GM06990 (cell line): ENCODE measurements at places on chromosomes 11 and 22.

DNA sequence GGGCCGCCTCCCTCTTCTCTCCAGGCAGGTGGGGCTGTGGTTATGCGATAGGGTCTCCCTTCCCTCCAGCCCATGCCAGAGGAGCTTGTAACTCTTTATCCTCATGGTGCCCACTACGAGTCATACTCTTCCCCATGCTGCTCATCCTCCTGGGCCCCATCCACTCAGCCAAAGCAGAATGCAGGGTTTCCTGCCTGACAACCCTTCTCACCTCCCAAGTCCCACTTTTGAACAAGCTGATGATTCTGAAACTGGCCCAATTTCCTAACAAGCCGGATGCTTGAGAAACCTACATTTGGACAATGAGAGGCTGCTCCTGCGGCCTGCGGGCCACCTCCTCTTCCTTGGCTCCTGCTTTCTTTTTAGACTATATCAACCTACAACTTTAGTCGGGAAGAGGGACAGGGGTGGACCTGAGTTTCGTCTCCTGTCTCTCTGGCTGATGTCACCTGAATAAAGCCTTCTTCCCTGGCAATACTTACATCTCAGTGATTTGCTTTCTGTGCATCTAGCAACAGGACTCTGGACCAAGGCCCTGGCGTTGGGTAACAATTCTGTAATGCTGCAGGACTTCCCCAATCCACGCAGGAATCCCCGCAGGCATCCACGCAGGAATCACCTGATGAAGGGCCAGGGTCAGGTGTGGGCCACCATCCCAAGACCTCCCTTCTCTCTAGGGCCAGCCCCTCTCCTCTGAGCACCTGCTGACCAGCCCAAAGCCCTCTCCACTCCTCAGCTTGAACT, 1.5 kb upstream of the NDUFS8 start:
- no peak for DNase-seq

GRCh38 chr22:35335936-35336781, 36.5 kb downstream of the TOM1 start:
- no peak for DNase-seq

- no peak for DNase-seq
Measured at GRCh38 chr22:36343070-36343719, 44.6 kb downstream of the MYH9 start.

DNA sequence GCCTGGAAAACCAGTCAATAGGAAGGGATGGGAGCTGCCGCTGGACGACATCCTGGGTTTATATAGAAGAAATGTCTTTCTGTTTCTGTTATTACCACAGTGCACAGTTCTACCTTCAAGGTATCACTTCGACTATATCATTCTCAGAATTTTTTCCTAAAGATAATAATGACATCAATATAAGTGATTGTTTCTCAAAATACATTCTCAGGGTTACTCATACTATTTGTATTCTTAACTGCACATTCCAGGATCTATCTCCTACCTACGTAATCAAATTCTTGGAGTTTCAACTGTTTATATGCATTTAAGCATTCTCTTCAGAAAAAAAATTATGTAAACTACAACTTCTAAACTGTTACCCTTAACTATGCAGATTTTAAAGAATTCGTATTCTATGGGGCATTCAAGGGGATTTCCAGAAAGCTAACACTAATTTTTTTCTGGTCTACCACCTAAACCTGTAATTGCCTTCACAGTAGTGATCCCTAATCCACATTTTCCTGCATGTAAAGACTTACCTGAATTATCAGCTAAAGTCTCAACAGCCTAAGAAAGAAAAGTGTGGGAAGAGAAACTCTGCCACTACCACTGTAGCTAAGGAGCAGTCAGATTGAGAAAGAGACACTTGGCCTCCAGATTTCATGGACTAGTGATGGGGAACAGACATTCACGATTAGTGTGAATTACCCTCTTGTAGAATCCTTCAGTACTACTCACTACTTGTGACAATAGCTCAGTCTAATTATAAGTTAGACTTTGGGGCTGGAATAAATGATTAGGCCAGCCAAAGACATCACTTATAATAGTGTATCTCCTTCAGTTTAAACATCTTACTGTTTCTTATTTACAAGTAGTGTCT, at the start of gene OR51B5:
Gene OR51B5 (minus strand): TSS at position 51 of the 862 bp plus-strand sequence. CDS start 0 bp downstream, at position 51.
- DNase-seq, result no peak

DNA sequence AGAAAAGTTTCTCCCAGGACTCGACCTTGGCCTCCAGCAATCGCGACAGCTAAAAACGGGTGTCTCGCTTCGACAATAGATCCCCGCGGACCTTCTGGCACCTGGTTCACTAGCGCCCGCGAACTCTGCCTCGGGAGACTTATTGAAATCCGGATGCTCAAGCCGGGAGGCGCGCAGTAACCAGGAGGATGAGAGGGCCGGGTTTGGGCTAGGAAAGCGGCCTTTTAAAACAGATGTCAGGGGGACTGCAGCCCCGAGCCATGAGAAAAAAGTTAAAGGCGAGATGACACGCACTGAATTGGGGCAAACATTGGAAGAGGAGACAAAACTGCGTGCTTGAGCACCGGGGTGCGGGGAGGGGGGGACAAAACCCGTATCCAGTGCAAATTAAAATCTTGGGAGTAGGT, 637 bp upstream of the ZBTB16 start:
- DNase-seq, result no peak

DNA sequence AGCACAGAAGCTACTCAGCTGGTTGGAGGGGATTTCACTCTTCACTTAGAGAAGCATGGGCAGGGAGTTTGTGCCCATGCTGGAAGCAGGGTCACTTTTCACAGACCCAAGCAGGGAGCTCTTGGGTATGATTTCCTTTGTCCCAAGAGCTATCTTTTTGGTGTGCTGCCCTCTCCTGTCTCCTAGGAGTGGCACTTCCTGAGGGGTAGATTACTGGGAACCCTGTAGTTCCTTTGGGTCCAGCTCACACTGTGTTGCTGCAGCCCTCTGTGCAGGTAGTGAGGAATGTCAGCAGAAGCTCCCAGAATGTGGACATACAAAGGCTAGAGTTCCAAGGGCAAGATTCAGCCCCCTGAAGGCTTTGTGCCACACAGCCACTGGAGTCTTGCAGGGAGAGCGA, 537.1 kb upstream of the ANO3 start:
- DNase-seq, result no peak

DNA sequence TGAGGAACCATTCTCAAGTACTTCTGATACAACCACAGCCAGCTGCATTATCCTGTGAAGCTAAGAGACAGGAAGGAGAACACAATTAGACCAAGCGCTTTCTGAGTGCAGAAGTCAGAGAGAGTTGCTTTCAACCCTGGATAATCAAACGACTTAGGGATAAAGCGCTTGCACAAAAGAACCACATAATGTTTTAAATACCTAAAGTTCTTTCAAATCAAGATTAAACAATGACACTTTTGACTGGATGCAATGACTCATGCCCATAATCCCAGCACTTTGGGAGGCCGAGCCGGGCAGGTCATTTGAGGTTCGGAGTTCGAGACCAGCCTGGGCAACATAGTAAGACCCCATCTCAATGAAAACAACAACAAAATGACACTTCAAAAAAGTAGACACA, 145.1 kb downstream of the SWAP70 start:
- DNase-seq, result no peak

GRCh38 chr11:78605296-78605695, 30.6 kb upstream of the NARS2 start:
- DNase-seq, result no peak

GRCh38 chr11:115363426-115363825, 140.8 kb downstream of the CADM1 start:
- DNase-seq, result no peak
